Heart right ventricle (tissue), 16 donors: ENCODE measurements at places on chromosomes 7 and 10. TPM values are rescaled to one million over a fixed set of nuclear protein-coding genes. Genes with fewer than 3 reads are reported as not detected.

GRCh38 chr7:91082852-91083495 is 181.3 kb upstream of the FZD1 start:
- H3K36me3 ChIP-seq: no peaks in the 10 kb centered on the region
- no peak overlapping the region for H3K4me3 ChIP-seq
- no peak for DNase-seq
- peaks cover 24% of the 10 kb centered on the region for H3K4me1 ChIP-seq

DNA sequence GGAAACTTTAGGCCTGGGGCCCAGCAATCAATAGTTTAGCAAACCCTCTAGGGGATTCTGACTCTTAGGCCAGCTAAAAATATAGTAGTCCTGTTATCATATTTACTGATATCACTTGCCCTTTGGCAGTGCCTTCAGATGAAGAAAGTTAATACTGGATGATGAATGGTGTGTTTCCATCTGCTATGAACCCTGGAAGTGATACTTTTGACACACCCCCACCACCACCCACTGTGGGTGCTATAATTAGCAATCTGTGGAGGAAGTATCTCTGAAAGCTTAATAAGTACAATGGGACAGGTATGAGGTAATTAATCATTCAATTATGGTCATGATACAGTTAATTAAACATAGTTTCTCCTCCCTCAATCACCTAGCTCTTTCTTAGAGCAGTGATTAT is 90.4 kb upstream of the LRRTM3 start:
- no peaks in the 10 kb centered on the region for H3K27me3 ChIP-seq
- DNase-seq: no peak
- peaks cover 27% of the 10 kb centered on the region for H3K4me1 ChIP-seq

- H3K4me1 ChIP-seq: no peaks in the 10 kb centered on the region
- no peak overlapping the region for H3K27ac ChIP-seq
- H3K4me3 ChIP-seq: no peak overlapping the region
- H3K27me3 ChIP-seq: no peaks in the 10 kb centered on the region
- no peak for DNase-seq
These were observed 367.7 kb upstream of the SEMA3D start for GRCh38 chr7:85554236-85555178.

GRCh38 chr10:36759141-36759805 is 366.1 kb upstream of the ANKRD30A start:
- no peak overlapping the region for H3K27ac ChIP-seq
- no peak for DNase-seq
- H3K4me3 ChIP-seq: no peak overlapping the region
- no peaks in the 10 kb centered on the region for H3K36me3 ChIP-seq

- no peak for DNase-seq
- H3K27me3 ChIP-seq: no peaks in the 10 kb centered on the region
- no peaks in the 10 kb centered on the region for H3K4me1 ChIP-seq
- H3K36me3 ChIP-seq: no peaks in the 10 kb centered on the region
- no peak overlapping the region for H3K4me3 ChIP-seq
These were observed 25.3 kb downstream of the CFAP46 start for GRCh38 chr10:132916956-132917666.

DNA sequence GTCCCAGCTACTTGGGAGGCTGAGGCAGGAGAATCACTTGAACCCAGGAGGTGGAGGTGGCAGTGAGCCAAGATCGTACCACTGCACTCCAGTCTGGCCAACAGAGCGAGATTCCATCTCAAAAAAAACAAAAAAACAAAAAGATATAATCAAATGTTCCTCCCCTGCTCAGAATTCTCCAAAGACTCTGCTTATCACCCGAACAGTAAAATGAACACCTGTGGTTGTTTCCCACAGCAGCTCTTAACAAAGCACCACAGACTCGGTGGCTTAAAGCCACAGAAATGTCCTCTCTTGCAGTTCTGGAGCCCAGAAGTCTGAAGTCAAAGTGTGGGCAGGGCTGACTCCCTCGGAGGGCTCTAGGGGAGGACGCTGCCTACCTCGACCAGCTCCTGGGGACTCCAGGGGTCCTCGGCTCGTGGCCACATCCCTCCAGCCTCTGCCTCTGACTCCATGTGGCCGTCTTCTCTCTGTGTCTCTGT is 4.1 kb upstream of the INTS1 start:
- H3K4me1 ChIP-seq: peaks cover 8% of the 10 kb centered on the region
- no peak for DNase-seq
- no peaks in the 10 kb centered on the region for H3K27me3 ChIP-seq
- H3K36me3 ChIP-seq: no peaks in the 10 kb centered on the region
- H3K4me3 ChIP-seq: no peak overlapping the region

STK31 gene
- total RNA-seq: 0.21 TPM

LIPM gene
- not detected for total RNA-seq

EGFR gene
- 5.9 TPM for total RNA-seq

COL28A1 gene
- 2.9 TPM for total RNA-seq

SPDYE6 gene
- not detected for total RNA-seq
